ENCODE measurements at places on chromosomes 3 and 15. TPM values are rescaled to one million over a fixed set of nuclear protein-coding genes. Genes with fewer than 3 reads are reported as not detected.
A peak's percentile ranks its signal among the peaks of the same experiment; 100 is the strongest.

- DNase-seq = no peak
These were observed 34.4 kb upstream of the TRH start for GRCh38 chr3:129940086-129940485.

DNA sequence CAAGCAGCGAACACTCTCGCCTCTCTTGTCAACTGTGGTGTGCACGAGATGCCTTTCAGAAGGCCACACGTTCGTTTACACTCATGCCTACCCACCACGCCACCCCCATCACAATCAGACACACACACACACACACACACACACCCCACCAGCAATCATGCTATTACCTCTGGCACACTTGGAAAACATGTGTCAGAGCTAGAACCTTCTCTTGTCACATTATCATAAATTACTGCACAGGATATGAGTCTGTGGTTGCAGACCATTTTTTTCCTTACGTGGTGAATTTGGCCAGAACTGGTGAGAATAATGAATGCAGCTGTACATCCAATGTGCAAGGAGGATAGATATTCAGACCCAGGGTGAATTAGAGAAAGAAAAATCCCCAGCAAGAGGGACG is 52.4 kb downstream of the TRIM69 start:
- DNase-seq = peak; percentile 61

Gene GRAMD1C
- total RNA-seq = 1.4 TPM

Gene KCNAB1
- not detected for total RNA-seq

- DNase-seq = no peak
These were observed 93.2 kb downstream of the TP63 start for GRCh38 chr3:189724356-189724755.

- peak; percentile 36 for DNase-seq
These were observed 885.2 kb upstream of the CFAP20DC start for GRCh38 chr3:59935025-59935424.

Gene SNX22
- 0.74 TPM for total RNA-seq

Gene IVD
- 61.2 TPM for total RNA-seq

- DNase-seq = no peak
These were observed 809 bp downstream of the RBP1 start for GRCh38 chr3:139538733-139539132.

DNA sequence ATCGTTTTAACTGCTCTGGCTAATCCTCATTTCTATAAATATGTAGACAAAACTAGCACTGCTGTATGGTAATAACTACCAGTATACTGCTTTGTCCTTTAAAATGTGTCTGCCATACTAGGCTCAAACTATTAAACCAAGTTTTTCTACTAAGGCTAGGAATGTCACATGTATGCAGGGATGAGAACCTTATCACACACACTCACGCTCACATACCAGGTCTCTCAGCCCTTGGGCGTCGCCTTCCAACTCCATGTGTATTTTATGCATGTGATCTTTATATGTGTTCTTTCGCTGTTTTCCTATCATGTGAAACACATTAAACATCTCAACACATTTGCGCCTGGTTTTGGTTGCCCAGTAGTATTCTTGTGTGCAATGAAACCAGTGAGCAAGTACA is 32.6 kb downstream of the ATP2C1 start:
- DNase-seq = no peak

DNA sequence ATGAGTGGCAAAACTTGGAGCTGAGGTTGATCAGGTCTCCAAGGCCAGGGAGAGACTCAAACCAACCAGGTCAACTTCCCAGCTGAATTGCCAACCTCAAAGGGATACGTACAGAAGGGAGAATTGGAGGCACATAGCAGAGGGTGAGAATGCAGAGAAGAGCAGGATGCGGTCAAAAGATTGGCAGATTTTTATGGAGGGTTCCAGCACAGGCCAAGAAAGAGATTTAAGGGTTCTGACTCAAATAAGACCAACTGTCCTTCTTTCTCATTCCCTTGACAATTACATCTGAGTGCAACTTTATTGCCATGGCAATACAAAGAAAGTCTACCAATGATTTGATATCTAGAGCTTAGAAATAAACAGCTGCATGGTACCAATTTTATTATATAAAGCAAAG is 33.2 kb downstream of the SCG5 start:
- no peak for DNase-seq

DNA sequence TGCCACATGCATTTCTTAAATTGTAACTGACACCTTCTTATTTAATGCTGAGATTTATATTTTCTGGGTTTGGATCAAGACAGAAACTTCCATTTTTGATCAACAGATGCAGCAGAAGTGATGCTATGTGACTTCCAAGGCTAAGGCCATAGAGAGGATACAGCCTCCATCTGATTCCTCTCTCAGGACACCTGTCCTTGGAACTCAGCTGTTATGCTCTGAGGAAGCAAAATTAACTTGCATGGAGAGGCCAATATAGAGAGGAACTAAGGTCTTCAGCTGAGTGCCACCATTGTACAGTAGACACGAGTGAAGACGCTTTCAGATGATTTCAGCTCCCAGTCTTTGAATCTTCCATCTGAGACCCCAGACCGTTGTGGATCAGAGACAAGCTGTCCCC is 296.9 kb upstream of the TBL1XR1 start:
- no peak for DNase-seq

- no peak for DNase-seq
These were observed 113.2 kb downstream of the PPP2R3A start for GRCh38 chr3:136078421-136079364.

Gene ATP13A5
- not detected for total RNA-seq

DNA sequence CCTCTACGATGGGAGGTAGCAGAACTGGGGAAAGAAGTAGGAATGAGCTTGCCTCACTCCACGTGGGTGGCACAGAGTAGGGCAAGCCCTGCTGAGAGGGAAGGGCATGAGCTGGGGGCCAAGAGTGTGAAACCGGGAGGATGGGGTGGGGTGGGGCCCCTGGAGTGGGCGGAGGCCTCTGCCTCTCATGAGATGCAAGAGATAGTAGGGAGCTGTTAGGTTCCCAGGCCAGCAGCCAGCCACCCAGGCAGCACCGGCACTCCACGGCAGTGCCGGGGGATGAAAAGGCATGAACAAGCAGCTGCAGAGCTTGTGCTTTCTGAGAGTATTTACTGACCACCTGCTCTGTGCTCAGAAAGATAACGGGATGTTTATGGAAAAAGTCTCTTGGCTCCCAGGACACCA is 24.4 kb upstream of the PLA2G4E start:
- no peak for DNase-seq

Gene SLC24A5
- total RNA-seq = not detected

- DNase-seq = no peak
These were observed 167.9 kb downstream of the PDE8A start for GRCh38 chr15:85149465-85150129.

Gene SLC9C1
- total RNA-seq = not detected

Gene ZBTB47
- 0.69 TPM for total RNA-seq

Gene ZNF717
- total RNA-seq = 24.3 TPM

- no peak for DNase-seq
These were observed 51.8 kb downstream of the SMAD6 start for GRCh38 chr15:66753687-66754377.

- DNase-seq = no peak
These were observed 108.4 kb upstream of the SPATA12 start for GRCh38 chr3:56952061-56952460.

- DNase-seq = no peak
These were observed 234.5 kb upstream of the ZBTB20 start for GRCh38 chr3:115381573-115381912.

GRCh38 chr3:186960347-186960746 is 30.0 kb downstream of the ST6GAL1 start:
- DNase-seq = no peak

DNA sequence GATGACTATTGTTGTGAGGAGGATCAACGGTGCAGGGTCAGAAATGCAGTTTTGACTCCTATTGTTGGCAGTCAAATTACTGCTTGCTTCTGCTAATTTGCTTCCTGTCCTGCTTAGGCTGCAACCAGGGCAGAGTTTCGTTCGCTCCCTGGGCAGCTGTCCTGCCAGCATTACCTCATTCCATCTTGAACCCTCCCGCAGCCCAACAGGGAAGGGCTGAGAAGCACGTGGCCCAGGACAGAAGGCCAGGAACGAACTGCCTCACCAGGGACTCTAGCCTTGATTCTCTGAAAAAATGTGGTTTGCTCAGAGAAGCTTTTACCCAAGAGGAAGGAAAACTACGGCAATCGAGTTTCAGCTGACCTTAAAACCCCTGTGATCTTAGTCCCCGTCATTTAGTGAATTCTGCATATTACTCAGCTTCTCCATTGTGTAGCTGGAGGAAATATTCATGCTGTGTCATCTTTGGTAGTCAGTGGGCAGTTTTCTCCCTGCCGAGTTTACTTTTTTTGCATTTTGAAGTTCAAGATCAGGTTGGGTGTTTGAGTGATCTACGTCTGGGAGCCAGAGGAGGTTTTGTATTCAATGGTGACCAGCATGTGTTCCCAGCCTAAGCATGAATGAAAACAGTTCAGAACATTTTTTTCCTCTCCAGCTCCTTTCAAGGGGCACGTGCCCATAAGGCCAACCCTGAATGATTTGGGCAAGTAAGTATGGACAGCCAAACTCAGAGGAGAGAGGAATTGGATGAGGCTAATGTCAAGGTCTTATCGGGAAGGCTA is 23.0 kb downstream of the TLNRD1 start:
- DNase-seq = peak; percentile 44
